ENCODE measurements at places on chromosomes 3 and 15.
A peak's percentile ranks its signal among the peaks of the same experiment; 100 is the strongest.

DNA sequence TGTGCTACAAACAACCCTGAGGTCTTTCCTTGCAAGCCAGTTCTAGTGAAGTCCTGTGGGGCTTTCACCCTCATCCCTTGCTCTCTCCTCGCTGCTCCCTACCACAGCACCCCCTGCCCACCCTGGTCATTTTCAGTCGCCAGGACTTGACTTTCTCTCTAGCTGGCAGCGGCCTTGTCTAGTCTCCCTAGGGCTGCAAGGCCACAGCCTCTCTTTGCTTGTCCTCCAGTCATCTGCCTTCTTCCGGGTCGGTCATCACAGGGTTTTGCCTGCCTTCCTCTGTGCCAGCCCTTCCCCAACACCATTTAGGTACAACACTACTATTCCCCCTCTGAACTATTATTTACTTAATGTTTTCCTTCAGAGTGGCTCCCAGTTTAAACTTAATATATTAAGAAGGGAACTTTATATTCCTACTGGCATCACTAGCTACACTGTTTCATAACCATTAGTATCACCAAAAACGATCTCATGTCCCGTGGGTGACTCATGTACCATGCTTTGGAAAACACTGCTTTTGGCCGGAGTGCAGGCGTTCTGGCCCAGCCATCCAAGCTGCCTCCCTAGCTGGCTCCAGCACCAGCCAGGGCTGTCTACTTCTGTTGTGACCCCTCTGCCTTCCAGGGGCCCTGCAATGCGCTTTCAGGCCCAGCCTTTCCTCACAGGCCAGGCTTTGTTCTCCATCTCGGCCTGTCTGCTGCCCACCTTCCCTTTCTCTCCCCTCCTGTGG lies 21.4 kb downstream of the FAH start:
- no peak for DNase-seq

- DNase-seq, result no peak
These were observed 507.0 kb upstream of the TPRG1 start for GRCh38 chr3:188664795-188665194.

- DNase-seq, result no peak
These were observed 30.2 kb downstream of the SEMA7A start for GRCh38 chr15:74403588-74403919.

DNA sequence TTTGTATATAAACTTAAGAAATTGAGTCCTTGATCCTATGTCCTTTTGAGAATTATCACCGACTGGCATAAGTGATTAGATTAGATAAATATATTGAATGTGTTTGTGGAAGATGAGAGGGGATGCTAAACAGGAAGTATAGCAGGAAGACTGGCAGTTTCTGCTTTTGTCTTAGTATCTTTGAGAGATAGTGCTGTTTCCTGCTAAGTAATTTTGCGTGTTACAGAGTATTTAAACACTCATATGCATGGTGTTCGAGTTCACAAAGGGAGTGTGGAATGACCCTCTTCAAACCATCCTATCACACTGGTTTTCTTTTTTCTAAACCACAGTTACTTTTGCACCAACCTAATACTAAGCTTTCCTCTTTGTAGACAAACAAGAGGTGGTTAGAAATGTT lies 106.0 kb downstream of the KLHL25 start:
- DNase-seq, result no peak

- DNase-seq, result no peak
These were observed 119.2 kb upstream of the ZBED2 start for GRCh38 chr3:111714305-111714704.

- DNase-seq, result no peak
These were observed 530.8 kb downstream of the SOX2 start for GRCh38 chr3:182242489-182242942.

DNA sequence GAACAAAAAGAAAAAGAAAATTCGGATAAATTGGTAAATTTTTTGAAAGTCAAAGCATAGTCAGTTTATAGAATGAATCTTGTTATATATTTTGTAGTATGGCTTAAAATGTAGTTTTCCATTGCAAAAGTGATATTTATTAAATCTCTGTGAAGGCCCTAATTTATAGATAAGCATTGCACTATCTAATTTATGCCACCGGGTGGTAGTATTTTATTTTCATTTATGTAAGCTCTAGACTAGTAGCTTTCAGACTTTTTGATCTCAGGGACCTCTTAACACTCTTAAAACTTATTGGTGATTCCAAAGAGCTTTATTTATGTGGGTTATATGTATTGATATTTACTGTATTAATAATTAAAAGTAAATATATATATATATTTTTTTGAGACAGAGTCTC lies 133.9 kb upstream of the LRRFIP2 start:
- no peak for DNase-seq

DNA sequence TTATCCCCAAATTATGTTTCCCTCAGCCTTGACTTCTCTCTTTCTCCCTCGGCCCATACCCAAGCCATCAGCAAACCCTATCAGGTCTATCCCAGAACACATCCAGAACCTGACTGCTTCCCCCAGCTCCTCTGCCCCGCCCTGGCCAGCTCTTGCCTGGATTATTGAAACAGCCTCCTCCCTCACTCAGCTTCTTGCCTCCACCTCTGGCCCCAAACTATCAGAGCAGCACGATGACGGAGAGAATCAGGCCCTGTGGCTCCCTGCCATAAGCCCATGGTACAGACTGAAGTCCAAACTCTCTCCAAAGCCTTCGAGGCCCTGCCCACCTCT lies 105.3 kb upstream of the LINGO1 start:
- DNase-seq, result no peak

DNA sequence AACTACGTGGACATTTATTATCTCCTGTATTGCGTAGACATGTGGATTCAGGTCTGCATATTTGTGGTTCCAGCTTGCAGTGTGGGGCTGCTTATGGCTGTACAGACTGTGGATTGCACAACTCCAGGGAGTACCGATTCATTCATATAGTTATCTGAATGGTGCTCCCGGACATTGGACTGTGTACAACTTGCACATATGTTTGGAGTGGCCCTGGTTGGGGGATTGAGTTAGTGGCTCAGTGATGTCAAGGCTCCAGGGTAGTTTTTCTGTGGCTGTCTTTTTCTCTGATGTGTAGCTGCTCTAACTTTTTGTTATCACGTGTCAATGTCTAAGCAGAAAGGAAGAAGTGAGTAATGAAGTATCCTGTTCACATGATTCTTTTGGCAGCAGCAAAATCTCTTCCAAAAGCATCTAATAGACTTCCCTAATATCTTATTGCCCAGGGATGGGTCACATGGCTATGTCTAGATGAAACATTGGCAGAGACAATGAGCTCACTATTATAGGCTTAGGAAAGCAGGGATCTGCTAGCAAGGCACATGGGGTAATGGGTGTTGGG lies 15.8 kb downstream of the ST3GAL6 start:
- DNase-seq, result peak; percentile 88

DNA sequence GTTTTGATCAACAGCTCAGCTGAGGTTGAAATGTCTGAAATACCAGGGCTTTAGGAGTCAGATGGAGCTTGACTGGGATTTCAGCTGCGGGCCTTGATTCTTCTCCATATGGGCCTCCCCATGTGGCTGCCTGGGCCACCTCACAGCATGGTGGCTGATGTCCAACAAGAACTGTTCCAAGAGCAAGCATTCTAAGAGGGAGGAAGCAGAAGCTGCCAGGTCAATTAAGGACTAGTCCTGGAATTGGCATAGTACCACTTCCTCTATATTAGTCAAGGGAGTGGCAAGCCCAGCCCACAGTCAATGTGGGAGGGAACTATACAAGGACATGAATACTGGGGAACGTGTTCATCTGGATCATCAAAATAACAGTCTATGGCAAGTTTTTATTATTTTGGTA lies 181.7 kb upstream of the ANKRD28 start:
- no peak for DNase-seq

- DNase-seq, result no peak
These were observed 23.2 kb downstream of the ALS2CL start for GRCh38 chr3:46670000-46670890.

DNA sequence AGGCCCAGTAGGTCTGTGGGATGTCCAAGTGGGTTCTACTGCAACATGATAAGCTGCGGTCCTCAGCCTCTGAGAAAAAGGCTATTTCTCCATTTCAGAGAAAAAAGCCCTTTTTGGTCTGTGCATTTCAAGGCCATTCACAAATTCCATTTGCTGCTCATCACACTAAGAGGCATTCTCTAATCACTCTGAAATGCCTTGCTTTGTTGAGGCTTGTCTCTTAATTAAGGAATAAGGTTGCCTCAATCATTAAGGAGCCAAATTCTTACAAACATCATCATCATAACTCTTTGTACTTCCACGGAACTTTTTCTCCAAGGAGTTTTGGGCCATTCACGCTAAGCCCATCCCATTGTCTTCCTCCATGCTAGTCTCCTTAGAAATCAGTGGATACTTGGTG lies 74.4 kb downstream of the BOC start:
- no peak for DNase-seq

GRCh38 chr3:177735431-177735830 lies 538.1 kb upstream of the TBL1XR1 start:
- no peak for DNase-seq
